ENCODE measurements at places on chromosomes 5 and 9.

- no peak overlapping the region for H3K4me3 ChIP-seq
- H3K36me3 ChIP-seq = no peaks in the 10 kb centered on the region
- H3K27me3 ChIP-seq = peaks cover 9% of the 10 kb centered on the region
- H3K4me1 ChIP-seq = no peaks in the 10 kb centered on the region
Observed at GRCh38 chr5:37807621-37808301, 32.1 kb downstream of the GDNF start.

GRCh38 chr5:51411921-51412325 is 28.7 kb downstream of the ISL1 start:
- no peak overlapping the region for H3K4me3 ChIP-seq
- DNase-seq = no peak
- H3K4me1 ChIP-seq = no peaks in the 10 kb centered on the region
- H3K27ac ChIP-seq = no peak overlapping the region
- H3K36me3 ChIP-seq = no peaks in the 10 kb centered on the region

GRCh38 chr5:73096239-73096575 is 24.2 kb upstream of the TMEM171 start:
- no peaks in the 10 kb centered on the region for H3K4me1 ChIP-seq
- no peak overlapping the region for H3K27ac ChIP-seq
- H3K4me3 ChIP-seq = no peak overlapping the region
- DNase-seq = no peak
- H3K27me3 ChIP-seq = no peaks in the 10 kb centered on the region

GRCh38 chr5:89604342-89604741 is 721.4 kb upstream of the MEF2C start:
- H3K36me3 ChIP-seq = no peaks in the 10 kb centered on the region
- H3K4me3 ChIP-seq = no peak overlapping the region
- no peaks in the 10 kb centered on the region for H3K4me1 ChIP-seq
- no peaks in the 10 kb centered on the region for H3K27me3 ChIP-seq
- no peak for DNase-seq

GRCh38 chr9:81874931-81875330 is 53.3 kb upstream of the SPATA31D4 start:
- no peak overlapping the region for H3K4me3 ChIP-seq
- H3K4me1 ChIP-seq = no peaks in the 10 kb centered on the region
- DNase-seq = no peak

GRCh38 chr9:8733131-8733954 is 933.8 kb upstream of the DMAC1 start:
- no peak for DNase-seq
- no peaks in the 10 kb centered on the region for H3K27me3 ChIP-seq
- no peak overlapping the region for H3K4me3 ChIP-seq
- H3K4me1 ChIP-seq = no peaks in the 10 kb centered on the region

GRCh38 chr9:113886466-113886865 is 10.4 kb downstream of the ZNF618 start:
- H3K27me3 ChIP-seq = no peaks in the 10 kb centered on the region
- H3K36me3 ChIP-seq = no peaks in the 10 kb centered on the region
- DNase-seq = no peak
- H3K27ac ChIP-seq = no peak overlapping the region
- H3K4me1 ChIP-seq = peaks cover 4% of the 10 kb centered on the region

DNA sequence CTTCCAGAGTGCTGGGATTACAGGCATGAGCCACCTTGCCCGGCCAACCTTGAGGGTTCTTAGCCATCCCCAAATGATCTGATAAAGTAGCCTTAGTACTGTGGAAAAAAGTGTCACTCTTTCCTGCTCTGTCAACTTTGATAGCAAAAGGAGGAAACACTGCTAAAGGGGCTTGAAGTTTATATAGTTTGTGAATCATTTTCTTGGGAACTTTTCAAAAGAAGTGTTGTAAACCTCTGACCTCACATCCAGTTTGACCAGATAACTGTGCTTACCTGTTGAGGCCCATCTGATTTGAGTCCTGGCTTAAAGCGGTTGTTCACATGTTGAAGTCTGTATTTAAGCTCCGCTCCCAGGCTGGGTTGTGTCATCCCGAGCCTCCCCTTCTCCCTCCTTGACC is 303.3 kb downstream of the DOCK8 start:
- peaks cover 16% of the 10 kb centered on the region for H3K4me1 ChIP-seq
- H3K27ac ChIP-seq = peak overlapping the region; percentile 25
- no peak overlapping the region for H3K4me3 ChIP-seq
- no peak for DNase-seq
- H3K27me3 ChIP-seq = no peaks in the 10 kb centered on the region
- no peaks in the 10 kb centered on the region for H3K36me3 ChIP-seq

- H3K27ac ChIP-seq = no peak overlapping the region
- no peaks in the 10 kb centered on the region for H3K36me3 ChIP-seq
- no peaks in the 10 kb centered on the region for H3K4me1 ChIP-seq
- DNase-seq = no peak
- peaks cover 8% of the 10 kb centered on the region for H3K27me3 ChIP-seq
Observed at GRCh38 chr5:178762391-178762790, 31.9 kb upstream of the ZNF354A start.

- no peak for DNase-seq
- peaks cover 3% of the 10 kb centered on the region for H3K36me3 ChIP-seq
- peak overlapping the region; percentile 90 for H3K27ac ChIP-seq
- no peak overlapping the region for H3K4me3 ChIP-seq
Observed at GRCh38 chr5:150757087-150757649, 1.6 kb downstream of the DCTN4 start.

- no peaks in the 10 kb centered on the region for H3K4me1 ChIP-seq
- no peaks in the 10 kb centered on the region for H3K27me3 ChIP-seq
- no peaks in the 10 kb centered on the region for H3K36me3 ChIP-seq
- no peak overlapping the region for H3K27ac ChIP-seq
- H3K4me3 ChIP-seq = no peak overlapping the region
Observed at GRCh38 chr5:40736103-40736875, 19.5 kb downstream of the TTC33 start.

DNA sequence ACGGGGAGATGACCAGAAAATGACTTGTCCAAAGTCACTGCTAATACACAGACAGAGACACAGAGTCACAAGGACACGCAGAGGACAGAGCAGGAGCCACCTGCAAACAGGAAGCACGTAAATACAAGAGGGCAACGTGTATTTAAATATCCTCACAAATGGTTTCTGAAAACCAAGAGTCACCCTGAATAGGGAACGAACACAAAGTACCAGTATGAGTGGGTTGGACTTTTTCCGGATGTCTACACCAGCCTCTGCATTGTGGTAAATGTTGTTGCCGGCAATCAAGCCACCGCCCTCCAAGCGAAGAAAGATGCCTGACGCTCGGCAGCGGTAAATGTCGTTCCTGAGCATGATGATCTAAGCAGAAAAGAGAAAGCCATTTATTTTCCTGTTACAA is 44.5 kb downstream of the FBXO10 start:
- H3K27me3 ChIP-seq = no peaks in the 10 kb centered on the region
- H3K4me1 ChIP-seq = no peaks in the 10 kb centered on the region
- H3K4me3 ChIP-seq = peak overlapping the region; percentile 24
- peak; percentile 42 for DNase-seq
- H3K36me3 ChIP-seq = no peaks in the 10 kb centered on the region
- peak overlapping the region; percentile 93 for H3K27ac ChIP-seq

- no peak for DNase-seq
- no peaks in the 10 kb centered on the region for H3K4me1 ChIP-seq
- no peaks in the 10 kb centered on the region for H3K36me3 ChIP-seq
- H3K27me3 ChIP-seq = no peaks in the 10 kb centered on the region
- H3K27ac ChIP-seq = no peak overlapping the region
Observed at GRCh38 chr5:39092581-39093351, 18.6 kb upstream of the RICTOR start.

DNA sequence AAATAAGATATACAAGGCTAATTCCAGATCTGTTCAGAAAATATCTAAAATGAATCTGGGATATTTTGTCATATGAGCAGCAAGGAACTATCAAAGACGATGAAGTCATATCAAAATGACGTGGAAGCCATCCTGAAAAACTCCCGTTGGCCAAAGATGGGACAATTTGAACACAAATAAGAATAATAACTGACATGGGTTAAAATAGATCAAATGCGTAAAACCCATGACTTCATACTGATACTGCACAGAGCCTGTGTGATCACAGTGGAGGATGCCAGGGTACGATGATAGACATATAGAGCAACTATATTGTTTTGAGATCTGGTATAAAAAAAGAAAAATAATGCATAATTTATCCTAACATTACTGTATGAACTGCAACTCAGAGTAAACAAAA is 51.0 kb upstream of the PIP5K1B start:
- no peak overlapping the region for H3K27ac ChIP-seq
- no peaks in the 10 kb centered on the region for H3K4me1 ChIP-seq
- H3K36me3 ChIP-seq = no peaks in the 10 kb centered on the region
- no peaks in the 10 kb centered on the region for H3K27me3 ChIP-seq

GRCh38 chr5:163532171-163533084 is 27.0 kb downstream of the MAT2B start:
- no peak overlapping the region for H3K4me3 ChIP-seq
- no peaks in the 10 kb centered on the region for H3K27me3 ChIP-seq
- no peaks in the 10 kb centered on the region for H3K4me1 ChIP-seq
- H3K27ac ChIP-seq = no peak overlapping the region
- DNase-seq = no peak

GRCh38 chr5:52648726-52649125 is 139.0 kb upstream of the ITGA1 start:
- no peak overlapping the region for H3K27ac ChIP-seq
- no peak for DNase-seq
- no peaks in the 10 kb centered on the region for H3K27me3 ChIP-seq
- no peaks in the 10 kb centered on the region for H3K36me3 ChIP-seq

- no peak overlapping the region for H3K27ac ChIP-seq
- no peaks in the 10 kb centered on the region for H3K36me3 ChIP-seq
- H3K4me1 ChIP-seq = no peaks in the 10 kb centered on the region
- no peak overlapping the region for H3K4me3 ChIP-seq
- DNase-seq = no peak
Observed at GRCh38 chr9:78406933-78407332, 110.0 kb downstream of the PSAT1 start.

DNA sequence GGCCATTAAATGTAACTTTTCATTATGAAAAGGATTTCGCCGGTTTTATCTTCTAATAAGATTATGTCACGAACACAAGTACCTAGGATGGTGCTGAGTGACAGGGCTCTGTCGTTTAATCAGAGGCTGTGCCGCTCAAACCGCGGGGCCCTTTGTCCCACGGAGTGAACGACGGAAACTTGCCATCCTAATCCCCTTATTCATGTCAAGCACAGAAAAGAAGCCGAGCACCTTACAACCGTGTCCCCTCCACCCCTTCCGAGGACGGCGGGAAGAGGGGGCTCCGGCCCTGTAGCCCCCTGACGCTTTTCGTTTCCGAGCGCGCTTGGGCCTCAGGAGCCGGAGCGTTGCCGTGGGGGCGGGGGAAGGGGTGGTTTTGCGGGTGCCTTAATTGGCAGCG is 11.2 kb downstream of the LMX1B start:
- H3K27ac ChIP-seq = no peak overlapping the region
- no peak for DNase-seq
- H3K36me3 ChIP-seq = no peaks in the 10 kb centered on the region

GRCh38 chr5:135133698-135134515 is 99.9 kb upstream of the PITX1 start:
- DNase-seq = no peak
- H3K27ac ChIP-seq = no peak overlapping the region
- H3K36me3 ChIP-seq = no peaks in the 10 kb centered on the region
- no peak overlapping the region for H3K4me3 ChIP-seq
- H3K27me3 ChIP-seq = peaks cover 28% of the 10 kb centered on the region

- no peaks in the 10 kb centered on the region for H3K4me1 ChIP-seq
- no peaks in the 10 kb centered on the region for H3K36me3 ChIP-seq
- no peak for DNase-seq
- H3K4me3 ChIP-seq = no peak overlapping the region
Observed at GRCh38 chr9:109639674-109640579, 140.1 kb upstream of the PALM2AKAP2 start.

GRCh38 chr5:1961952-1962595 is 79.3 kb upstream of the IRX4 start:
- H3K27me3 ChIP-seq = no peaks in the 10 kb centered on the region
- H3K4me1 ChIP-seq = no peaks in the 10 kb centered on the region
- no peak overlapping the region for H3K27ac ChIP-seq
- H3K4me3 ChIP-seq = no peak overlapping the region

DNA sequence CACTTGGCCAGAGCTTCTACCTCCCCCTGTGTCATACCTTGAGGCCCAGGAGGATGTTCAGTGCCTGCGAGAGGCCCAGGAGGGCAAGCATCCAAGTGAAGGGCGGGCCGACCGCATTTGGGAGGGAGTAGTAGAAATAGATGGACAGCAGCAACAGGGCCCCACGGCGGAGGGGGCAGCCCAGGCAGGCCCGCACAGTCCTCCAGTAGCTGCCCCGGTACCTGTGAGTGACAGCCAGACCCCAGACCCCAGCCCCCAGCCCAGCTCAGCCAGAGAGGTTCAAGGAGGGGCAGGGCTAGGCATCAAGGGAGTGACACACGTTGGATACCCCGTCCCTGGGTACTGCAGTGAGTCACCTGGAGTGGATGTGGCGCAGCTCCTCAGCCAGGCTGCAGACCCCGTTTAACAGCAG is 1.4 kb downstream of the STING1 start:
- peak overlapping the region; percentile 78 for H3K4me3 ChIP-seq
- peaks cover 71% of the 10 kb centered on the region for H3K4me1 ChIP-seq
- H3K27me3 ChIP-seq = no peaks in the 10 kb centered on the region
- peak overlapping the region; percentile 90 for H3K27ac ChIP-seq
- peak; percentile 44 for DNase-seq

DNA sequence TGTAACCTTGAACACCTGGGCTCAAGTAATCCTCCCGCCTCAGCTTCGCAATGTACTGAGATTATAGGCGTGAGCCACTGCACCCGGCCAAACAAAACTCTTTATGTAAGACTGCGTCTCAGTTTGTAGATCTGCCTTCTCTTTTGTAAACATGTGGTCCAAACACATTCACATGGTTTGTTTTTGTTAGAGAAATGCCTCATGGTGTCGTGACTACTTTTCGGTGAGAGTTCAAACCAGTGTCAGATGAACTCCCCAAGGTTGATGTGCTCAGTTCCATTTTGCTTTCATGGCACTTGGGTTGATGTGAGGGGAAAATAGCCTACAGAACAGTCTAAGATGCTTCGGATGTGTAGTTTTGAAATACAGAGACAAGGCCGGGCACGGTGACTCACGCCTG is 231.6 kb downstream of the GOLPH3 start:
- no peaks in the 10 kb centered on the region for H3K36me3 ChIP-seq
- no peak overlapping the region for H3K4me3 ChIP-seq
- H3K27me3 ChIP-seq = no peaks in the 10 kb centered on the region
- no peaks in the 10 kb centered on the region for H3K4me1 ChIP-seq
- DNase-seq = no peak

DNA sequence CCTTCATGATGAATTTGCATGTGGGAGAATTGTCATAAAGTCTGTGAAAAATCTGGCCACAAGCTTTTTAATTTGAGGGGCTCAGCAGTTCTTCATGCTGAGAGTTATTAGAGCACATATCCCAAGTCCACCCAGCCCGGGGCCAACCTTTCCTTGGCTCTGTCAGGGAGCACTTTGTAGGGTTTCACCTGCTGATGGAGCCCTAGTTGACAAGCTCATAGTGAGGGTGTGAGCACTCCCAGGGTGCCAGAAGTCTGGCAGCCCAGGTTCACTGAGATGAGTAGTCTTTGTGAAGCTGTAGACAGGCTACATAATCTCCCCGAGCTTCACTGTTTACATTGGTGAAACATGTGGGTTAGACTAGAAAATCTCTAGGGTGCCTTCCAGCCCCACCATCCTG is 97.2 kb upstream of the NREP start:
- no peak overlapping the region for H3K4me3 ChIP-seq
- no peak for DNase-seq
- no peaks in the 10 kb centered on the region for H3K36me3 ChIP-seq
- H3K27me3 ChIP-seq = no peaks in the 10 kb centered on the region
- H3K27ac ChIP-seq = no peak overlapping the region

Data from T-cell (primary cell).